Stimulated activated CD4-positive, alpha-beta T cell treated with anti-CD3 and anti-CD28 coated beads, Interleukin-4, amount 100 ng/mL, for 4 hours (primary cell): ENCODE measurements at places on chromosomes 4 and X.

DNA sequence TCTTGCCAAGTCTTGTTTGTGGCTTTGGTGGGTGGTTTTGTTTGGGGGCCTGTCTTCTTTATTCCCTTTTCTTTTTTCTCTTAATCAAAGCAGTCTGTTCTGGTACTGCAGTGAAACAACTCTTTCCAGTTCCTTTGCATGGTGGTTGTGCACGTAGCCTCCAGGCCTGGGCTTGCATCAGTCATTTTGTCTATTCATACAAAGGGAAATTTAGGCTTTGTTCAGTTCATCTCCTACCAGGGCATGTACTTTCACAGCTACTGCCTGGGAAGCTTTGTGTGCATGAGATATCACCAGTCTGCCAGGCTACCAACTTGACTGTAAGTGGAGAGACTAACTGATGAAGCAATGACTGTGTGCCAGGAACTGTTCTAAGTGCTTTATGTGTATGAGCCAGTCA is 8.5 kb downstream of the TRIM2 start:
- DNase-seq = no peak

DNA sequence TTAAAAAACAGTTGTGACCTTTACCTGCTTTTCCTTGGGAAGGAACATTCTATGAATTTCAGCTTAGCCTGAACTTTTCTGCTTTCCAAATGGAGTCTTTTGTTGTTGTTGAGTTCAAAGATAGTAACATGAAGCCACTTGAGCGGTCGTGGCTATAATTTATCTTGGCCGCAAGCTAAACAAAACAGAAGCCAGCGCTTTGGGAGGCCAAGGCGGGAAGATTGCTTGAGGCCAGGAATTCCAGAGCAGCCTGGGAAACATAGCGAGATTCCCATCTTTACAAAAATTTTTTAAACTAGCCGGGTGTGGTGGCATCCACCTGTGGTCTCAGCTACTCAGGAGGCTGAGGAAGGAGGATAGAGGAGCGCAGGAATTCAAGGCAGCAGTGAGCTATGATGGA is 29.9 kb downstream of the TKTL1 start:
- no peak for DNase-seq

DNA sequence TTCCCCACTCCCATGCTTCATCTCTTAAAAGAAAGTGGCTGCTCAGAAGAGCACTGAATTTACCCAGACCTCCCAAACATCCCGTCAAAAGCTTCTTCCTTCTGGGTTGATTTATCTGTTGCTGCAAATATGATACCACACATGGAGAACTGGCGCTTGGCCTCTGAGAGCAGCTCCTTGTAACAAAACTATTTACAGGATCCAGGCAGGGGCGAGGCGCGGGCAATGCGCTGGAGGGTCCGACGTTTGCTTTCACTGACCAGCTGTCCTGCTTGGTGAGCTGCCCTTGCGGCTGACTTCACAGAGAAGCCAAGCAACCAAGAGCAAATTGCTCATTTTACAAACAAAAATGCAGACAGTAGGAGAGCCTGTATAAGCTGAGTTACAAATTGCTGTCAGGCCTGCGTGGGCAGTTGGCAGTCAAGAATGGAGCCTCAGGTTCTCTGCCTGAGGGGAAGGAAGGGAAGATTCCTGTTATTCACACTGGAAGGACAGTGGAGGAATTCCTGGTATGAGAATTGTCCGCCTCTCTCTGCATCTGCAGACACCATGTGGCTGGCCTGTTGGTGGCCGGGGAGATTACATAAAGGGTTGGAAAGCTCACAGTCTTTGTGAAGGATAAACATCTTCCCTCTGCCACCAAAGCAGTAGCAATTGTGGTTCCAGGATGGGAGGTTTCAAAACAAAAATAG is 192.2 kb upstream of the LEF1 start:
- DNase-seq = no peak

DNA sequence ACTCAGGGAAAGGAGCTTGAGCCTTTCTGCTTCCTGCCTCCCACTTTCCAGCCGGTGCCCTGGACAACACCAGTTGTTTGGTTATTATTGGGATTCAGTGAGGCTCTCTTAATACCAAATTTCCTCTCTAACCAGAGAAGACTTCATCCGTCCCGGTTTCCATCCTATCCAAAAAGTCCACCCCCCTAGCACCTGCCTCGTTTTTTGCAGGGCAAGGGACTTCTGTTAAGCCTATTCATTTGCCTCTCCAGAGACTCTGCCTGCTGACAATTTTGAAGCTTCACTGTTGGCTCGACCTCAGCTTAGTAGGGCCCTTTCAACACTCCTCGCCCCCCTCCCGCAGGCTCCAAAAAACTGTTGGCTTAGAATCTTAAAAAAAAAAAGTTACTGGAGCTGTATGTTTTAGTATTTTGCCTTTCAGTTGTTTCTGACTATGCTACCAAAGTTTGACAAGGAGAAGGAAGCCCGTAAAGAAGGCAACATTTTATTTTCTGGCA is 779 bp upstream of the PRSS12 start:
- DNase-seq = no peak

GRCh38 chr4:184757810-184758209 is 23.9 kb upstream of the CENPU start:
- no peak for DNase-seq

- no peak for DNase-seq
These were observed 127.5 kb upstream of the RADX start for GRCh38 chrX:106484233-106484632.

DNA sequence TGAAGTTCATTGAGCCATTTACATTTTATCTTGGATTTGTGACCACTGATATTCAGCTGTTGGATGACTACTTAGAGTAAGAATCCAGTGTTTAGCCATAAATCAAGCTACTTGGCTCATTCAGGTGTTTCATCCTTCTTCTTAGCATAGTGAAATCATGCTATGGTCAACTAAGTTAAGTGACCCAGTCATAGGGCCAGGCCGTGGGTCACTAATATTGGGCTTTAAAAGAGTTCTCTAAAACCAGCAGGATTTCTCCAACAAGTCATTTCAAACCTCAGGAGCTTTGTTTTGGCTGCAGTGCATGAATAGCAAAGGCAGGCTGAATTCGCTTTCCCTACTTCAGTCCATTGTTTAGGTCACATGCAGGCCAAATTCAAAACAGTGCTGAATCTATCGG is 181.0 kb downstream of the MAML3 start:
- DNase-seq = no peak

GRCh38 chrX:95346856-95347255 is 1337.8 kb upstream of the DIAPH2 start:
- no peak for DNase-seq

DNA sequence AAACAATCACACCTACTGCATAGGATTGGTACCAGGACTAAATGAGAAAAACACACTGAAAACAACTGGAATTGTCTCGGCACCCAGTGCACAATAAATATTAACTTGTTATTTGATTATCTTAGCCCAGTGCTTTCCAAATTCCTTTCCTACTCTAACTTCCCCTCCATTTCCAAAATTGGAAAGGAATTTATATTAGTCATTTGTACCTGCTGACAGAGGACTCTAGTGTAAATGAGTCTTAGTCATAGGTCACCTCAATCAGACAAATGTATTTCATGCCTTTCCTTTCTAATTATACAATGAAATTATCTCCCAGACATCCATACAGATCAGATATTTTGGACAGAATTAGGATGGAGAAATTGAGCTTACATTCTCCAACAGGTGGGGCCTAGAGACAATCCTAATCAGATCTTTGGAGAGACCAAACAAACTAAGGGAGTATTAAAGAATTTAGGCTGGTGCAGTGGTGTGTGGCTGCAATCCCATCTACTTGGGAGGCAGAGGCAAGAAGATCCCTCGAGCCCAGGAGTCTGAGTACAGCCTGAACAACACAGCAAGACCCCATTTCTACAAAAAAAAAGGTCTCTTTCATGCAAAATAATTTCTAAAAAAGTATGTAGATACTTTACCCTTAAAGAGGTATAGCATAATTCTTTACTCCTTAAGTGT is 10.1 kb downstream of the SH3D19 start:
- no peak for DNase-seq

GRCh38 chrX:74246524-74246923 is 57.5 kb upstream of the ZCCHC13 start:
- no peak for DNase-seq

GRCh38 chrX:110985470-110985869 is 110.5 kb upstream of the PAK3 start:
- no peak for DNase-seq

DNA sequence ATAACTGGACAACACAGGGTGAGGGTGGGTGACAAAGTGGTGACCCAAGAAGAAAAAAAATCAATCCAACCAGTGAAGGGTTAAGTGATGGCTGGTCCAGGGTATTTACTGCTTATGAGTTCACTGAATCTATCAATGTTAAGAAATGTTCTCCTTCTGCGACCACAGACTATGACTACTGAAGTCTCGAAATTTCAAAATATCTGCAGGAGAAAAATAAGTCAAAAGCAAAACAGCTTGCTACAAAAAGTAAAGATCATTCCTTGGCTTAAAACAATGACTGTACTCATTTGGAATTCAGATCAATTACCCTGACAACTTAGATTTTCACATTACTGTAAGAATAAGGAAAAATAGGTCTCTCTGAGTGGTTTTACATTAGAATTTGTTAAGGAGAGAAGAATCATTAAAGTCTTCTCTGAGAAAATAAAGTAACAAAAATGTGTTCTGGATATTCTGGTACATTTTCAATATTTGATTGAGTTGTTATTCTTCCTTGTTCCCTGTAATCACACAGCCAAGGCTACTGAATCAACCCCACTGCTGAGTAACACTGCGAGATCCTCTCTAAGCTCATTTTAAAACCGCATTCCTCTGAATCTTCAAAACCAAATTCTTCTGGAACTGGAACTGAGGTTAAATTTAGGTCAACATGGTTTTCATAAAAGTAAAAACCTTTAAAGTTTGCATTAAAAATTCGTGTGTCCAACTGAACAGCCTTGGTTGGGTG is 22.7 kb downstream of the SMPX start:
- no peak for DNase-seq

- DNase-seq = no peak
These were observed 61.3 kb upstream of the TXK start for GRCh38 chr4:48195374-48195773.

GRCh38 chrX:41922431-41923151 is 763 bp downstream of the CASK start:
- DNase-seq = peak; percentile 3

- no peak for DNase-seq
These were observed 172.3 kb upstream of the RPS6KA3 start for GRCh38 chrX:20438871-20439526.

DNA sequence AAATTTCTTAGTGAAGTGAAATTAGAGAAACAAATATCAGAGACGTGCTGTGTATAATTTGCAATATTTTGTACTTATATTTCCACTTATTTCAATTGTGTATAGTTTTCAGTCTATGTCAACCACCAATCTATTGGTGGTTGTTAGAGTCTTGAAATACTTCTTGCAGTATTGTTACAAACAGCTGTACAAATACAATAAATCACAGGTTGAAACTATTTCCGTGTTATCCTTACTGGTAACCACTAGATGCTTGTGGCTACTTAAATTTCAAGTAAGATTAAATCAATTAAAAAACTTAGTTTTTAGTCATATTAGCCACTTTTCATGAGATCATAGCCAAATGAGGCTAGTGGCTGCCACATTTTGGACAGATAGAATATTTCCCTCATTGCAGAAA is 520.5 kb downstream of the GBA3 start:
- DNase-seq = no peak

GRCh38 chr4:187414716-187415115 is 580.9 kb upstream of the ZFP42 start:
- DNase-seq = no peak

- no peak for DNase-seq
These were observed 200.0 kb downstream of the PPP1R2C start for GRCh38 chrX:42577936-42578470.

GRCh38 chr4:118981171-118981838 is 92.7 kb downstream of the SYNPO2 start:
- DNase-seq = no peak

DNA sequence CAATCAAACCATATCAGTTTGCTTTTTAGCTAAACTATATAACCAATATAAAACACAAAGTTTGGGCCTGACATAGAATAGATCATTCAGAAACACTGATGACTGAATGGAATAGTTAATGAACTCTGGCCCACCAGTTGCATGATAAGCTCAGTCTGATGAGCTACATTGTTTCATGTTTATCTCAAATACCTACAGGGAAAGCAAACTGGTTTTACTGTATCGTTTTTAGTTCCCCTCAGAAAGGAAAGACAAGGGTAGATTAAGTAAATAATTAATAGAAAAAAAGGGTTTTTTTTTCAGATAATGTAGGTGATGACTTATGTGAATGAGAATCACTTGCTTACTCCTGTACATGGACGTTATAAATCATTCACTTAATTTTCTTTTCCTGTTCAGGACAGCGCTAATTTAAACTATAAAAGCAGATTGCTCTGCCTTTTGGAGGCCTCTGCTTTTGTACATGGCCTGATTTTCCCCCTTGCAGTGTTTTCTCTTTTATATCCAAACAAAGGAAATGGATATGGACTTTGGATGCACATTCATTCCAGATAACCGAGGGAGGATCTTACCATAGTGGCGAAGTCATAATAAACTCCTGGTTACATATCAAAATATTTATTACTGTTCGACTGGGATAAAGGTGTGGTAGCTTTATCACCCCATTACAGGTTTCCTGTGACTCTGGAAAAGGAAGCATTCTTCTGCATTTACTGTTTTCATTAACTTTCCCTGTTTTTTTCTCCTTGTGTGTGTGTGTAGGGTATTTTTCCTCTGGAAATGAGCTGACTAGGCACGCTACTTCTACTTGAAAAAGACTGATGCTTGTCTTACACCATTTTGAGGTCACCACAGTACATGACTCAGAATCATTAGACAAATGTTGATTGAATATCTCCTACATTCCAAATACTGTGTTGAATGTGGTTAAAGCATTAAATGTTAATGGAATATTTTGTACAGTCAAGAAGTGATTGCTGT is 373.1 kb upstream of the HS3ST1 start:
- no peak for DNase-seq

DNA sequence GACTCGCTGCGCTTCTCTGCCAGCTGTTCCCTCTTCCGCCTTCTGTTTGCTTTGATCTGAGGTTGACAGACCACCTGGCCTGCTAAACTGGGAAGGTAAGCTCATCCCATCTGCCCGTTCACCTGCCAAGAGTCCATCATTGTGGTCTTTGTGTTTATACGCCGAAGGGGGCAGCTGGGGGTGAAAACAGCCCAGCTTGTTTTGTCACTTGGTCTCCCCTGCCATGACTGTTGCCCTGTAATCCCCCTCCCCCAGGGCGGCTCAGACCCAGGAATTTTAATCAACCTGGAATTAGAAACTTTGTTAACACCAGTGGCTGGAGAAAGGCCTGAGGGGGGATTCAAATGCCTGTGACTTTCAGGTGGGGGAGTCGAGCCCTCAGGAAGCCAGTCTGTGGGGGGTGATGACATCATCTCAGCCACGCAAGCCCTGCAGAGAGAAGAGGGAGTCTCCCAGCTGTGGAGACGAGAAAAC is 333.3 kb downstream of the BCOR start:
- no peak for DNase-seq

- DNase-seq = no peak
These were observed 48.6 kb downstream of the RPGR start for GRCh38 chrX:38278682-38279081.

GRCh38 chrX:151902813-151903591 is 9.7 kb upstream of the MAGEA4 start:
- DNase-seq = no peak

GRCh38 chr4:23889391-23889790 is 456 bp downstream of the PPARGC1A start:
- DNase-seq = no peak
